ENCODE measurements at places on chromosomes 12 and 14.

DNA sequence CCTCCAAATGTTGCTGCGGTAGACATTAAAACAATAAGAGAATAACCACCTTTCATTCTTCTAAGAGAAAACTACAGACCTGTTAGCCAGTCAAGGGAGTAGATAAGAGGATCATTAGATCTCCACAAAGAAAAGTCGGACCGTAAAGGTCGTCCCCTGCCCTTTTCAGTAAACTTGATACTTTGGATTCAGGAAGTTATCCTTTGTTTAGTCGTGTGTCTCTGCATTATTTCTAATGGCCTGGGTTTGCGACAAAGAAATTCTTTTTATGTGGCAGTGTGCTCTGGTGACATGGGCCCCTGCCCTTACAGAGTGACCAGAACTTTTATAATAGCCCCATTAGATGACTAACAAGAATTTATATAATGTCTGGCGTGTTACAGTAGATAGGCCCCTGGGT is 44.6 kb upstream of the EVL start:
- DNase-seq, result no peak

DNA sequence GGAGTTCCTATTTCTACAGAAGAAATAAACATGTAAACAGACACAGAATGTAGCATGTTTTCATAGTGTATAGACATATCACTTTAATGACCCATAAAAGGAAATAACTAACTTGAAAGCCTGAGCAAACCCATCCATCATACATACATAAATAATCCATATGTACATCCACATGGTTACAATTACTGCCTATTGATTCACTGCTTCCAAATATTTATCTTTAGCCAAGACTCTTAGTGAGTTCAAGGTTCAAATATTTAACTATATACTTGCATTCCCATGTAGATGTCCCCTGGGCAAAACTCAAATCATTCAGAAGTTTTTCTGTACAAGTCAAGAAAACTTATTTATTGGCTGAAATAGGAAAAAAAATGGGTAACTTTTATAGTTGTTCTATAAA is 95.4 kb downstream of the CCER1 start:
- no peak for DNase-seq

DNA sequence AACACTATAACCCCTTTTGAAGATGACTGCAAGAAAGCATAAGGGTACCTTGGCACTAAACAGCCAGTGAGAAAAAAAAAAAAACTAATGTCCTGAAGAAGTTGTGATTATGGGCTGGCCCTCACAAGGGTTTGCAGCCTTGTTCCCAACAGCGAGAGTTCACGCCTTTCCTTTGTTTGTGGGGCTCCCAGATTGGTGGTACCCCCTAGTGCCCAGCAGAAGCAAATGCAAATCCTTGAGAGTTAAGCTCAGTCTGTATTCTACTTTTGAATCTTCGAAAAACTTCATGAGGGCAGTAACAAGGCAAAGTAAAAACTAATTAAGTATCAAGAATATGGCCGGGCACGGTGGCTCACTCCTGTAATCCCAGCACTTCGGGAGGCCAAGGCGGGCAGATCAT is 238.9 kb upstream of the LMO3 start:
- no peak for DNase-seq

- DNase-seq, result no peak
These were observed 93.9 kb downstream of the FAR2 start for GRCh38 chr12:29242921-29243431.

- DNase-seq, result no peak
These were observed 171.9 kb downstream of the RGS6 start for GRCh38 chr14:72104011-72104613.

DNA sequence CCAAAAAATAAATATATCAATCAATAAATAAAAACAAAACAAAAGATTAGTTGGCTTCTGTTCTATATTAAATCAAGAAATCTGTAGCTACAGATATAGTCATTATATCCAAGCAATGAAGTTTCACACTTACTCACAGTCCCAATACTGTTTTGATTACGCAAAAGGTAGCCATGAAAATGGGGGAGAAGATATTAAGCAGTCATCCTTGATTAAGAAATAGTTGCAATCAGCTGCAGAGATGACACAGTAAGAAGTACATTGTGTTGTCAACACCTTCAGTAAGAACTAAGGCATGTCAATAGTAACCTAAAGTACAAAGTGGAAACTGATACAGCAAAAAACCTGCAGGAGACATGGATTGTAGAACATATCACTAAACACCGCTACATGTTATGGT is 11.0 kb upstream of the RHOJ start:
- DNase-seq, result no peak

DNA sequence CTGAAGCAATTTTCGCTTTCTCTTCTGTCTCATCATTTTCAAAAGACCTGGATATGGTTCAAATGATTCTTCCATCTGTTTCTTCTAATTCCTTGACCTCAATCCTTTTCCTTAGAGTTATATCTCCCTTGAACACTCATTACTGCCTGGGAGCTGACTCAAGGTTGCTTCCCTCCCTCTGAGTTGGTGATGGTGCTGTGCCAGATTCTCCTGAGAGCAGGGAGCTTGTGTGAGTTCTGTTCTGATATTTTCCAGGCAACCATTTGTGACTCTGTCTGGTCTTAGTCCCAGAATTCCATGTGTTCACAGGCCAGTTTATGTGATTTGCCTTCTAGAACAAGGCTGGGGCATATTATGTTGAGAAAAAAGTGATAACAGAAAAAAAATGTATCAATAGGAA is 505.1 kb upstream of the SYT1 start:
- DNase-seq, result no peak
